Effector memory CD8-positive, alpha-beta T cell (primary cell): ENCODE measurements at places on chromosomes 6 and 20.

GRCh38 chr20:17747431-17747846, 47.7 kb downstream of the BANF2 start:
- no peak for DNase-seq

DNA sequence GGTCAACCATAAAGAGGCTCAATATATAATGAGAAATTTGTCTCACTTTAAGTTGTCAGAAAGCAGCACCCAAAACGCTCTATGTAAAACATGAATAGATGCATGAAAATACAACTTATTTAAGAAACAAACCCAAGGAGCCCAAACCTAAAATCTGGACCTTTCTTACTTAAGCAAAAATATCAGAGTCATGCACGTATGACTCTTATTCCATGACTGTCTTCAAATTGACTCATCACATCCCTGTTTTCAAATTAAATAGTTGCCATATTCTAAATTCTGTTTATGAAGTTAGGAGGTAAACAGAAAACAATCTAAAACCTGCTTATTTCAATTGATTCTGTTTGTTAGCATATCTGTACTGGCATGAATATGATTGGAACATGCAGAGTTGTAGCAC, 42.1 kb downstream of the ANKRD6 start:
- DNase-seq, result no peak

GRCh38 chr6:64062960-64063683, 427.5 kb downstream of the PHF3 start:
- DNase-seq, result no peak

- DNase-seq, result no peak
Measured at GRCh38 chr6:22295145-22295544, 1.7 kb downstream of the PRL start.

DNA sequence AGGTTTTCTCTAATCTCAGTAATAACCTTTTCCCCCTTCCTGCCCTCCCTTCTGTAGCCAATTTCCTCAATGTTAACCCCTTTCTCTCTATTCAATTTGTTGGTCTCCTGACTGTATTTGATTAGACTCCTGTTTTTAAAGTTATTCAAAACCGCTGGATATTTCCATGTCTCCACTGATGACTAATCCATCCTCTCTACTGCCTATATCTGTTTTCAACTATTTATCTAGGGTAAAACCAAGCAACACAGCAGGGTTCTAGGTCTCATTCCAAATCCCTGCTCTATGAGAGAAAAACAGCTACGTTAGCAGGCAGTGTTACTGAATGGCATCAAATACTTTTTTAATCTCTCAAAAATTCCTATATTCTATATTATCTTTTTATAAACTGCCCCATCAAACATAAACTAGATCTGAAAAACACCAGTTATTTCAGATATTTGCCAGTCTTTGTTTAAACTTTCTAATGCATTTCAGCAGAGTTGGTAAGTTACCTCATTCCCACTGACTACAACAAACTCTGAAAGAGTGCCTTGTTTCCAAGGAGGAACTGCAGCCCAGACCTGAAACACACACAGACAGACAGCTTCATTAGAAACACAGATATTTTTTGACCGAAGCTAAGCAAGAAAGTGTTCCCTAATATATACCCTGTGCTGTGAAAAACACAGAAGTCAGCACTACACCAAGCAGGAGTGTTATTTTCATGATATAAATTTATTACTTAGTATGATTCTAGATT, 8.2 kb downstream of the RTN4IP1 start:
- no peak for DNase-seq

GRCh38 chr6:116278854-116279231, 887 bp downstream of the TSPYL1 start:
- DNase-seq, result no peak

DNA sequence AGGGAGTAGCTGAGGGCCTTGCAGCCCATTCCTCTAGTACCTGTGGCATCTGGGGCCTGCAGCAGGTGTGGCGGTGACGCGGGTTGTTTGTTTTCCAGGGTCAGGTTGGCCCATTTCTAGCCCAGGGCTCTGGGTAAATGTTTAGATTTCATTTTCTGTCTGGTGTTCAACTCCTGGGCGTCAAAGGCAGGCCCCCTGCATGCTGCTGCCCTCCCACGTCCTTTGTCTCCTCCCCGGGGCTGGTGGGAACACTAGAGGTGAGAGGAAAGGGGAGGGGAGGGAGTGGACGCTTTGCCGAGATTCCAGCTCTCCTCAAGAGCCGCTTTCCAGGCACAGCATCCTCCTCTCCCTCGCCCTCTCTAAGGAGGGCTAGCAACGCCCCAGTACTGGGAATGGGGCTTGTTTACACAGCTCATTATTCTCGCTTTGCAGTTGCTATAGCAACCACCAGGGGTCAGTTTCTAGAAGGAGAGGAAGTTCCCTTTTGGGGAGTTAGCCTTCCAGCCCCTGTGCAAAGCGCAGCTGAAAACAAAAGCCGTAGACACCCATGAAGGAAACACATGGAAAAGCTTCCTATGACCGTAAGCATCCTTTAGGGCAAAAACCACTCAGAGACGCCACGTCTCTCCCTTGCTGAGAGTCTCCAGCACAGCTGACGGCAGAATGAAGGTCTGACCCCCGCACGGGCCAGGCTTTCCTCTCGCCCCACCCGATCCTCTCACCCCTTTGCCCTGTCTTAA, 170.6 kb downstream of the LY86 start:
- no peak for DNase-seq
